ENCODE measurements at places on chromosomes 5 and 9.

- DNase-seq: no peak
Observed at GRCh38 chr5:37396352-37396751, 17.2 kb downstream of the WDR70 start.

- no peak for DNase-seq
Observed at GRCh38 chr5:19891658-19892057, 96.3 kb downstream of the CDH18 start.

GRCh38 chr9:111662576-111663300 is 1.3 kb downstream of the GNG10 start:
- no peak for DNase-seq

- DNase-seq: no peak
Observed at GRCh38 chr5:158549311-158549710, 550.4 kb downstream of the EBF1 start.

GRCh38 chr5:126357585-126358342 is 65.4 kb upstream of the GRAMD2B start:
- no peak for DNase-seq

DNA sequence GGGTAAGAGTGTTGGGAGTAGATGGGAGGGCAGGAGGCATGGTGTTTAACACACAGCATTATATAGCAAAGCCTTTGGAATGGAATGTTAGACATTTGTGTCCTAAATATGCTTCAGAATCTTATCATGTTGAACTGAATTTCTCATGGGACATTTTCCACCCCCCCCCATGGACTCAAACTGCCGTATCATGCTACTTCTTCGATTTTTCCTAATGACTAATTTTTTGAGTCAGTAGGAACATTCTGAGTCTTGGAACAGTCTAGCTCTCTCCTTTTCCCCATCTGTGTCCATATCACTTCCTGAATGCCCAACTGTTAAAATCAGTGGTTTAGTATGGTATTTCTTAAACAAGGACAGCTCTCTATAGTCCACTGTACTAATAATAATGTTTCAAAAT is 380.6 kb downstream of the TLE4 start:
- no peak for DNase-seq

DNA sequence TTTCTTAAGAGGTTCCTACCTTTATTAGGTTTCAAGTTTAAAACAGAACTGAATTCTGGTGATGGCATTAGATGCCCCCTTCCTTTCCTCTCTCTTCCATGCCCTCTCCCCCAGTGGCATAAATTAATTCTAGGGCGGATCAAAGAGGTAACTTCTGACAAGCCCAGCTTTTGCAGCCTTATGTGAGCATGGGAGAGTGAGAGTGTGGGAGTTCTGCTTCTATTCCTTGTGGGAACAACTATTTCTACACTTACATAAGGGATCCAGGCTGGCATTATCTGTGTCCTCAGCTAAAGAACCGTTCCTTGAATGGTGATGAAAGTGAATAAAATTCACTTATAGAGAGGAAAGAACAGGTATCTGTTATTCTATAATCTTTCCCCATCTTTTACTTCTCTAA is 437.6 kb downstream of the KIF4B start:
- DNase-seq: no peak

GRCh38 chr9:73549991-73550390 is 398.3 kb downstream of the ANXA1 start:
- DNase-seq: no peak

- no peak for DNase-seq
Observed at GRCh38 chr5:132810605-132811004, 2.5 kb upstream of the SOWAHA start.

All from neural crest cell (in vitro differentiated cells).